Neural cell (in vitro differentiated cells): ENCODE measurements at places on chromosomes 7 and 10. TPM values are rescaled to one million over a fixed set of nuclear protein-coding genes. Genes with fewer than 3 reads are reported as not detected.

The OPN4 gene
- polyA plus RNA-seq: not detected in 2 replicates

The MCM10 gene
- 0.63 and 0.70 TPM in 2 replicates for polyA plus RNA-seq

The FRMD4A gene
- 36.5 and 41.4 TPM in 2 replicates for polyA plus RNA-seq

The DPYSL4 gene
- 116 and 143 TPM in 2 replicates for polyA plus RNA-seq

The HEPACAM2 gene
- 0.24 and 0.35 TPM in 2 replicates for polyA plus RNA-seq

The KLF14 gene
- 0.48 TPM in 1 of 2 replicates, not detected in the other for polyA plus RNA-seq

The CALHM1 gene
- polyA plus RNA-seq: not detected in 2 replicates

The FOXI2 gene
- not detected in 2 replicates for polyA plus RNA-seq

The LRIT1 gene
- not detected in 2 replicates for polyA plus RNA-seq

The ZNF32 gene
- polyA plus RNA-seq: 162 and 175 TPM in 2 replicates

The POLR2J2 gene
- polyA plus RNA-seq: 0.97 and 1.3 TPM in 2 replicates

The NOBOX gene
- not detected in 2 replicates for polyA plus RNA-seq

The NYAP1 gene
- polyA plus RNA-seq: 70.1 and 86.6 TPM in 2 replicates

The LRRN3 gene
- 119 and 138 TPM in 2 replicates for polyA plus RNA-seq

The SLC4A2 gene
- polyA plus RNA-seq: 2.4 and 4.8 TPM in 2 replicates
